ENCODE measurements at places on chromosomes 1 and 21. TPM values are rescaled to one million over a fixed set of nuclear protein-coding genes. Genes with fewer than 3 reads are reported as not detected.
A peak's percentile ranks its signal among the peaks of the same experiment; 100 is the strongest.

The PIP5K1A gene
- total RNA-seq = 49.2 TPM

The CDA gene
- total RNA-seq = 53.7 TPM

- no peak overlapping the region for H3K27ac ChIP-seq
- no peaks in the 10 kb centered on the region for H3K36me3 ChIP-seq
- DNase-seq = no peak
- peaks cover 33% of the 10 kb centered on the region for H3K4me1 ChIP-seq
- H3K27me3 ChIP-seq = no peaks in the 10 kb centered on the region
Observed at GRCh38 chr1:66346057-66346795, 187.7 kb upstream of the SGIP1 start.

GRCh38 chr21:42171091-42172053 is 47.6 kb upstream of the ABCG1 start:
- peak overlapping the region; percentile 15 for H3K27ac ChIP-seq
- no peaks in the 10 kb centered on the region for H3K27me3 ChIP-seq
- no peak for DNase-seq
- H3K36me3 ChIP-seq = no peaks in the 10 kb centered on the region
